ENCODE measurements at places on chromosomes 4 and X.
A peak's percentile ranks its signal among the peaks of the same experiment; 100 is the strongest.

DNA sequence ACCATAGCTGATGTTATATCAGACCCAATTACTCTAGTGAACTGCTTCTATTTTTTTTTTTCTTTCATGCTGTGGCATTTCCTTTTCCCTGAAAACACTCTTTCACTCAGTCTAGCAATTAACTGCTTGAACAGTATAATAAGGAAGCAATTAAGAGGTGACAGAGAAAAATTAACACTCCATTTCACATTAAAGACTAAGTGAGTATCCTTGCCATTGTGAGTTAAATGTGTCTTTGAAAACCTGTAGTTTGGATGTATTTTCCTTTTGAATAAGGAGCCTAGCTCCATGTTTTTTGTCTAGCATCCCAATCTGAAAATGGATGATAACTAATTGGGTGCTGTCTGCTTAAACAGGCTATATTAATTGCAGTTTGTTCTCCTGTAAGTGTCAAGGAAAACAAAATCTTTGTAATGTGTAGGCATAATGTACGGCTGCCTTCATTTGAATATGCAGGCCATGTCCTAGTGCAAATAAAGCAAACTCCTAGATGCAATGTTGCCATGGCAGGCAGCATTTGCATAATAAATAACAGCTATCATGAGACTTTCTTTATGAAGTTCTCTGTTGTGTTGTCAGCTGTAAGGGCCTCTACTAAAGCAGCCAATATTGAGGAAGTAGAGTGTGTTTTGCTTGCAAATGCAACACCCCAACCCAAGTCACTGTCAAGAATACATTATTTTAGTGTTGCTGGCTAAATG, 416.7 kb downstream of the ZIC3 start:
- no peak for DNase-seq

- DNase-seq: no peak
These were observed 144.2 kb upstream of the WDR1 start for GRCh38 chr4:10260777-10261176.

DNA sequence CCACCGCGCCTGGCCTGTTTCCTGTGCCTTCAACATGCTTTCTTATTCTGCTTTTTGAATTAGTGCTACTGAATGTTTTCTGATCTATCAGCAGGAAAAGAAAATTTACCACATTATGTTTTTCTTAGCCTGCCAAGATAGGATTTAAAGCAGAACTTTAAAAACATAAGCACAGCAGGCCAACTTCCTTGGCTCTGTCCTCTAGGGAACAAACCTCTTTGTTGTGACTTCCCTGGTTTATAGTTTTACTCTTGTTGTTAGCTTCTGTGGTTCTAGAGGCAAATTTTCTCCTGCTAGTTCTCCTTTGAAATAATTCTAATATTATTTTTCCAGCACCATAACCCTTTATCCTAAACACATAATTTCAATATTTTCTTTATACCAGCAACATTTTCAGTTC, 605.1 kb downstream of the ADGRL3 start:
- no peak for DNase-seq

- DNase-seq: no peak
These were observed 191.5 kb downstream of the SNCA start for GRCh38 chr4:89645482-89645881.

- no peak for DNase-seq
These were observed 10.6 kb downstream of the FAM120C start for GRCh38 chrX:54172455-54172854.

GRCh38 chr4:185396724-185397385, at the start of gene ANKRD37:
TSS of gene ANKRD37 (plus strand) at chr4:185396841. CDS start at chr4:185396924, 83 bp downstream.
- peak; percentile 55 for DNase-seq

DNA sequence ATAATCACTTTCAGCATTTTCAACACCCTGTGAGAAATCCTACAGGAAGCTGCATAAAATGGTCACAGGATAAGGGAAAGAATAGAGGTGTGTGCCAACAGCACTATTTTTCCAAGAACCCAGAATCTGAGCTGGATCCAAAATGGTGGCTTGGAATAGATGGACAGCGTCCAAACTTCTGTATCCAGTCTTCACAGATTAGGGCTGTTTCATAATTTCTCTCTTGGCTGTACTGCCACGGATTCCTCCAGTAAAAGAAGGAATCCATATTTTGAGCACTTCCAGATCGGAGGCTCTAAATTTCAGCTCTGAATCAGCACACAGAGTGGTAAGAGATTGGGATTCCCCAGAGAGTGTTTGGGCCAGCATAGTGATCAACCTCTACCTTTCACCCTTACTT, 12.2 kb downstream of the MAOB start:
- DNase-seq: no peak

DNA sequence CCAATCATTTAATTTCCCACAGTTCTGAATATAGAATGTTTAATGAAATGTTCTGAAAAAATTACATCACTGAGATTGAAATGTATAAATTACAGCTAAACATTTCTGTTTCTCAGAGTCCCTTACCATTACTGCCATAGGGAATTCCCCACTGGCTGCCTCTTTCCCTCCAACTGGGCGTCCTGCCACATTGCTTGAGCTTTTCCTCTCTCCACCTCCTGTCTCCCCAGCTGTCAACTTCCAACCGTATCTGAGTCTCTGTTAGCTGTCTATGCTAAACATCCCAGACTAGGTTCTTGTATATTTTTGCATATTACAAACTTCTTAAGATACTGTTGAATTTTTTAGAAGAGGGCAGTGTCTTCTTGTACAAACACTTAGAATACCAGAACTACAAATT, 407.3 kb upstream of the SLIT2 start:
- no peak for DNase-seq

DNA sequence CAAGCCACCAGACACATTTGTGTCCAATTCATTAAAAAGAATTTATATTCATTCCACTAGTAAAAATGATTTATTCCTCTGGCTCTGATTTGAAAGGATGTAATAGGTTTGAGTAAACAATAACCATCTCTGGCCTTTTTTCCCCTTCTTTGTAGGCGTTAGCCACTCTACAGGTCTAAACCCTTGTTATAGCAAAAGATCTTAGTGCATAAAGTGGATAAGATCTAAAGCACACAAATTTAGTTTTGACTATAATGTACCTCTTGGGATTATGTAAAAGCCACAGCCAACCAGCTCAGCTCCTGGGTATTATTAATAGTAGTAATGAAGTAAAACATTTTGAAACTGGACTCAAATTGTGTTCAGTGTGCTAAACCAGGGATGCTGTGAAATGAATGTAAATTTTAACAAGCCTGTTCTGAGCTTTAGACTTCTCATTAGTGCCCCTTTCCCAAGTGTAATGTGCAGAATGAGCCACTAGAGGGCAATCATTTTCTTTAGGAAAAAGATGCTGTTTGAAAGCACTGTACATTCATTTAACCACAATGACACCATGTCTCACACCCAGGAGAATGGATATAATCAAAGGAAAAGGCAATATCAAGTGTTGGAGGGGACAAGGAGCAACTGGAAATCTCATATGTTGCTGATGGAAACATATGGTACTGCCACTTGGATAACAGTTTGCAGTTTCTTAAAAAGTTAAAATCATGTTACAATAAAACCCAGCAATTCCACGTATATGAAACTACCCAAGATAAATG, 69.7 kb downstream of the KLHL8 start:
- DNase-seq: peak; percentile 72

DNA sequence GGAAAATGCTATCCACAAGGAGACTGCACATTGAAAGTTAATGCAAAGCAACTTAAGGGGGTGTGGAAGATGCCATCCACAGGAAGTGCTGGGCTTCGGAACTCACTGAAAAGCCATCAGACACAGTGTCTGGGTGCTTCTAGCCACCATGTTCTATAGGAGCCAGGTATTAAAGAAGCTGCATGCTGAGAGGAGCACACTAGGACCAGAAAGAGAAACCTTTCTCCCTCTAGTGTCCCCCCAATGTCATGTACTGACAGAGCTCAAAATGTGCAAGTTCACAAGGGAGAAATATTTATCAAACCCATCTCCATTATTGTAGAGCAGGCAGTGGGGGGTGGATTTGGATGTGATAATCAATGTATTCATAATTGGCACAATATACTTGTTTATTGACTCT, 510.9 kb downstream of the GRID2 start:
- DNase-seq: no peak

DNA sequence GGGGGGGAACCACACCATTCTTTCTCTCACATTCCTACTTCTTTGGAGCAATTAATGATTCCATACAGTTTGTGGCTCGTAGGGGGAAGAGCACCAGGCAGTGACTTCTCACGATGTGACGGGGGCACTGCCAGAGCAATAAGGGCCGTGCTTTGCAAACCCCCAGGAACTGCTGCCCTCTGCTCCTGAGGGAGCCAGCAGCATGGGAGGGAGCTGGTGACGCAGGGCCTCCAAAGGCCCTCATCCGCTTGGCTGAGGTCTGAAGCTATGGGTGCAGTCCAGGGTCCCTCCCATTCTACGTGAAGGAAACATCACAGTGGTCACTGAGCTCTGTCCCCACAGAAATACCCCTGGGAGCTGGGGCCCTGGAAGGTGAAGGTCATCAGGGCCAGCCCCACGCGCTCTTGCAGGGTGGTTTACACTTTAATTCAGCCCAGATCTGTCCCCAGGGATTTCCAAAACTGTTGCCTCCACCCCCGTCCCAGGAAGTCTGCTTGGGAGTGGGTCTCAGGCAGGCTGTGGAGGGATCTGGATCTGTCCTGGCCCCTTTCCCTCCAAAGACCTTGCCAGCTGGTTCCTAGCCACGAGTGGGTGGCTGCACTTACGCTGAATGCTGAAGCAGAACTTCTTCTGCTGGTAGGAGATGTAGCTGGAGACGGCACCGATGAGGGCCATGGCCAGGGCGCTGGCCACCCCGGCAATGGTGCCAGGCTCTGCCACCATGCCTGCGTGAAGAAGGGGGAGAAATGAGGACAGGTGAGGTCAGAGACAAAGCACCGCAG, 82.6 kb downstream of the MTMR1 start:
- no peak for DNase-seq

- DNase-seq: no peak
These were observed 20.6 kb upstream of the KIAA0232 start for GRCh38 chr4:6761649-6762615.

- no peak for DNase-seq
These were observed 427.9 kb downstream of the STIM2 start for GRCh38 chr4:27288496-27288895.

DNA sequence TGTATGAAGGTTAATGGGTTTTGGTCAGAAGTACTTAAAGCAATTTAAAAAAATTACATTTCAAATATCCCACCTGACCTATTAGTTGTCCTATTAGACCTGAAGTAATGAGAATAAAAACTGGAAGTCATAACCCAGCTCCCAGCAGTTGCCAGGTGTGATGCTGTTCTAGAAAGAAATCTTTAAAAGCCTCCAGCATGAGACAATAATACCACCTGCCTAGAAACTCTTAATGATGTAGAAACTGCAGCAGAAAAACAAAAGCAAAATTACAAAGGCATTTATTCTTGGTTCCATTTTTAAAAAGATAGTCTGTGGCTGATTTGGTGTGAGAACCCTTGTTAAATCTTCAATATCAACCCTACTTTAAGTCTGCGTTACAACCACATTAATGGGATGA, 1137.7 kb upstream of the TENM3 start:
- no peak for DNase-seq

- DNase-seq: no peak
These were observed 26.8 kb downstream of the PDGFRA start for GRCh38 chr4:54255881-54256280.

DNA sequence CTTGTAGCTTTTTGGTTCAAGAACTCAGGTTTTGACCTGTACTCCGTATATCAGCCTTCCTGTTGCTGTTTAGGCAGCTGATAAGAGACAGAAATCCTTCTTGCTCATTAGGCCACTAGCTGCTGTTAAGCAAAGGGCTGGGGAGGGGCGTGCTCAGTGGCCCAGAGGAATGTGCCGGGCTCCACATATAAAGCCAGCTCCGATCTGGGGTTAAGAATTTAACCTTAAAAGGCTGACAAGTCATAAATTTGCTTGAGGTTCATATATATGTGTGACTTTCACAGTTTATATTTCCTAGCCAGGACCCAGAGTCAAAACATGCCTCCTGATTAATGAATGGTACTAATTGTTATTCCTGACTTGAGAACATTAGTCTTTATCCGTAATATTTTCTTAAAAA, 15.3 kb downstream of the GPC3 start:
- DNase-seq: no peak

DNA sequence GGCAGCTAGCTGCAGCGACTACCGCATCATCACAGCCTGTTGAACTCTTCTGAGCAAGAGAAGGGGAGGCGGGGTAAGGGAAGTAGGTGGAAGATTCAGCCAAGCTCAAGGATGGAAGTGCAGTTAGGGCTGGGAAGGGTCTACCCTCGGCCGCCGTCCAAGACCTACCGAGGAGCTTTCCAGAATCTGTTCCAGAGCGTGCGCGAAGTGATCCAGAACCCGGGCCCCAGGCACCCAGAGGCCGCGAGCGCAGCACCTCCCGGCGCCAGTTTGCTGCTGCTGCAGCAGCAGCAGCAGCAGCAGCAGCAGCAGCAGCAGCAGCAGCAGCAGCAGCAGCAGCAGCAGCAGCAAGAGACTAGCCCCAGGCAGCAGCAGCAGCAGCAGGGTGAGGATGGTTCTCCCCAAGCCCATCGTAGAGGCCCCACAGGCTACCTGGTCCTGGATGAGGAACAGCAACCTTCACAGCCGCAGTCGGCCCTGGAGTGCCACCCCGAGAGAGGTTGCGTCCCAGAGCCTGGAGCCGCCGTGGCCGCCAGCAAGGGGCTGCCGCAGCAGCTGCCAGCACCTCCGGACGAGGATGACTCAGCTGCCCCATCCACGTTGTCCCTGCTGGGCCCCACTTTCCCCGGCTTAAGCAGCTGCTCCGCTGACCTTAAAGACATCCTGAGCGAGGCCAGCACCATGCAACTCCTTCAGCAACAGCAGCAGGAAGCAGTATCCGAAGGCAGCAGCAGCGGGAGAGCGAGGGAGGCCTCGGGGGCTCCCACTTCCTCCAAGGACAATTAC, 1.4 kb downstream of the AR start:
- no peak for DNase-seq

DNA sequence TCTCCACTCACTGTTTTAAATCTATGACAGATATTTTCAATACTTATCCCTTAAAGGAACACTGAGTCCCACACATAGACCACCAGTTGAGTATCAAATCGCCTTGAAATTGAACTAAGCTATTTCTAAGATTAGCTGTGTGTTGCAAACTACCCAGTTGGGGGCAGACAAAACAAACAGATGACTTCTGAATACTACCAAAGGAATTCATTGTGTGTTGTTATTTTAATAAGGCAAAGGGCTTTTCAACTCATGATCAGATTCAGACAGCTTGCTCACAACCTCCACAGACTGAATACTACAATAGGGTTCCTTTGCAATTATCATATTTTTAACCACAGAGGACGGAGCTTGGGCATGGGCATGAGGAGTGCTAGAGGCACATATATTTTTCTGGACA, 283.0 kb upstream of the GPC4 start:
- DNase-seq: no peak

GRCh38 chrX:83508006-83508405, at the start of gene POU3F4:
TSS of gene POU3F4 (plus strand) at chrX:83508290. CDS start at chrX:83508325, 35 bp downstream.
- no peak for DNase-seq

GRCh38 chrX:153776611-153777045, 4.2 kb upstream of the SRPK3 start:
- DNase-seq: no peak
